NCI-H345 (cell line): ENCODE measurements at places on chromosomes 11 and 22.

GRCh38 chr11:281486-282161 lies 3.4 kb downstream of the NLRP6 start:
- DNase-seq: no peak

GRCh38 chr11:115504276-115505158 lies at the start of gene CADM1:
Gene CADM1, minus strand, starts transcription at chr11:115504415.
- DNase-seq: peak; percentile 99

DNA sequence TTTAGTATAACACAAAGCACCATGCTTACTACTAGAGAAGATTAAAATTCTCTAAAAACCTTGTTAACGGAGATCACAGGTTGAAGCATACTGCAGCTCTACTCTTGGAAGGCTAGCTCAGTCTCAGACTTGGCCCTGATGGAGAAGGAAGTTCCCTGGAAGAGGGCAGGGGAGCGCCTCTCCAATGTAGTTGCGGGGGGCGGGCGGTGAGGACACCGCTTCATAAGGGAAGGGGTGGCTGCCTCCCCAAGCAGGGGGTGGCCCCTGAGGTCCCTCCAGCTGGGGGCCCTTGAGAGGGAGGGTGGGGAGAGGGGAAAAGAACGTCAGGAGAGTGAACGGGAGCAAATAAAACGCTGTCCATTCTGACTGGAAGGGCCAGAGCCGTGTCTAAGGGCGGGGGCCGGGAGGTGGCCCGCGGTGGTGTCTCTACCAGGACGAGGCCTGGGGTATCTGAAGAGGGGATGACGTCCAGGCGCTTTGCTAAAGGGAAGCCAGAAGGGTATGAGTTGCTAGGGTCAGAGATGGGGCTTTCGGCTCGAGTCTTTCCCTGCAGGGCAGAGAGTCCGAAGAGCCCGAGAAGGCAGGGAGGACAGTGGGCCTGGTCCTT lies 553 bp upstream of the USP47 start:
- peak; percentile 61 for DNase-seq

- peak; percentile 20 for DNase-seq
Observed at GRCh38 chr11:74989260-74989638, 516 bp downstream of the NEU3 start.

DNA sequence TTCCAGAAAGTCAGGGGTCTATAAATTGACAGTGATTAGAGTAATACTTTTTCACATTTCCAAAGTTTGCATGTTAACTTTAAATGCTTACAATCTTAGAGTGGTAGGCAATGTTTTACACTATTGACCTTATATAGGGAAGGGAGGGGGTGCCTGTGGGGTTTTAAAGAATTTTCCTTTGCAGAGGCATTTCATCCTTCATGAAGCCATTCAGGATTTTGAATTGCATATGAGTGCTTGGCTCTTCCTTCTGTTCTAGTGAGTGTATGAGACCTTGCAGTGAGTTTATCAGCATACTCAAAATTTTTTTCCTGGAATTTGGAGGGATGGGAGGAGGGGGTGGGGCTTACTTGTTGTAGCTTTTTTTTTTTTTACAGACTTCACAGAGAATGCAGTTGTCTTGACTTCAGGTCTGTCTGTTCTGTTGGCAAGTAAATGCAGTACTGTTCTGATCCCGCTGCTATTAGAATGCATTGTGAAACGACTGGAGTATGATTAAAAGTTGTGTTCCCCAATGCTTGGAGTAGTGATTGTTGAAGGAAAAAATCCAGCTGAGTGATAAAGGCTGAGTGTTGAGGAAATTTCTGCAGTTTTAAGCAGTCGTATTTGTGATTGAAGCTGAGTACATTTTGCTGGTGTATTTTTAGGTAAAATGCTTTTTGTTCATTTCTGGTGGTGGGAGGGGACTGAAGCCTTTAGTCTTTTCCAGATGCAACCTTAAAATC lies 5.3 kb downstream of the MALAT1 start:
- no peak for DNase-seq

GRCh38 chr11:104163100-104164027 lies 583 bp downstream of the PDGFD start:
- DNase-seq: peak; percentile 14

- no peak for DNase-seq
Observed at GRCh38 chr22:24391836-24392217, 35.6 kb upstream of the ADORA2A start.

DNA sequence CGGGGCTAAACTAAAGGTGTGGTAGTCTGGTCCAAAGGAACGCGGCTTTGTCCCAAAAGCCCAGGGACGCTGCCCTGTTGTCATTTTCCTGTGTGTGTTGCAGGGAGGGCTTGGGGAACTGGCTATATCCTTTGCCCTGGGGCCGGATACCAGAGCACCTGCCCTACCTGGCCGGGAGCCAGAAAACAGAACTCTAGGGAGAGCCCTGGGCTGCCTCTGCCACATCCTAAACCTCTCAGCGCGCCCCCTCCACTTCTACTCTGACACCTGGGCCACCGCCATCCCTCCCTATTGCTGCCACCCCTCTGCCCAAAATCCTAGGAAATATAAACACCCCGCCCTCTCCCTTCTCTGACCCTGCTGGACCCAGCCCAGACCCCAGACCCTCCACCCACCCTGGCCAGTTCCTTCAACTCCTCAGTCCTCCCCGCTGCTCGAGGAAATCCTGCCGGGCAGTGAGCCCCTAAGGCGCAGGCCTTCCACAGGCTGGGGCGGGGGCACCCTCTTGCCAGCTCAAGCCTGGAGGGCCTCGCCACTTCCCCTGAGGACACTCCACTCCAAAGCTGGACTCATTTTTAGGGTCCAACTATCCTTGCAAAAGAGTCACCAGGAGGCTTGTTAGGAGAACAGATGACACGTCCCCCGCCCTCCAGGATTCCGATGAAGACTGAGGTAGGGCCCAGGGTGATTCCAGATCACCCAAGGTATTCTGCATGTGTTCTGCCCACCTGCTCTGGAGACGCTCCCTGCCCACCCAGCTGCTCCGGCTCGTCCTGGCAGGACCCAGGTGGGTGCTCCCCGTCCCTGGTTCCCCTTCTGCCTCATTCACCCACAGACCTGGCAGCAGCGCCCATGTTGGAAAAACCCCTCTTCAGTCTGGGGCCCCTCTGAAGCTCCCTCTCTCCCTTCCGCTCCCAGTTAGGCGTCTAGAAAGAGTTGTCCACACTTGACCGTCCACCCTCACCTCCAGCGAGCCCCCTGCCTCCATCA lies 12.2 kb downstream of the KCTD17 start:
- DNase-seq: peak; percentile 79

DNA sequence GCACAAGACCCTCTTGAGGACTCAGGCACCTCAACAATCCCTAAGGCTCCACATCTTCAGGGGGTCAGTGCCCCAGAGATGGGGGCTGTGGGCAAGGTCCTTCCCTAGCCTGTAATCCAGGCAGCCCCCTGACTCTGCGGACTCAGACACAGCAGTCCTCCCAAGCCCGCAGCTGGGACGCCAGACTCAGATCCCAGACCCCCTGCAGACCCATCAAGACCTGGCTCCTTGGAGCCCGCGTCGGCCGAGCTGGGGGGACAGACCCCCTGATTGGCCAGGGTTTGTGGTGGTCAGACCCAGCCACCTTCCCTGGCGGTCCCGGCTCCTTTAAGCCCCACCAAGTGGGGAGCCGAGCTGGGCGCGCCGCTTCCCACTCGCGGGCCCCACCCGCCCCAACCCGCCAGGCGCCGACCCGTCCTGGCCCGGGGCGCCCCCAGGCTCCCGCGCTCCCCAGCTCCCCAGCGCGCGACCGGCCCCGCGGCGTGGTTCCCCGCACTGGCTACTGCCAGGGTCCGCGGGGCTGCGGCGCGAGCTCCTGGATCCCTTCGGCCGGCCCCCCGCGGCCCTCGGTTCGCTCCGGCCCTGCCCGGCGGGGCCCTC lies 458 bp downstream of the OSBPL5 start:
- no peak for DNase-seq

DNA sequence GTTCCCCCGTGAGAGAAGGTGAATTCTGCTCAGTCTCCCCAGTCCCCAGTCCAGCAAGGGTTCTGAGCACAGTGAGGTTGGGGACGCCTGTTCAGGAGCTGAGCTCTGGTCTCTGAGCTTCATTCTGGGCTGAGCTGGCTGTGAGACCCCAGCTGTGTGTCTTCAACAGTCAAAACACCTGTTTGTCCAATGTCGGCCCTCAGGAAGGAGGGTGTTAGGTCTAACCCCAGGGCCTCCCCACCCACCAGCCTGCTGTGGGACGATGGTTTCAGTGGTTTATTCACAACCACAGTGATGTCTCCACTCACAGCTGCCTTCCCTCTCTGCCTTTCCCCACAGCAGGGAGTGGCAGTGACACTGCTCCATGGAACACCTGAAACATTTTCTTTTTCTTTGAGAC lies 1282.9 kb downstream of the TBC1D22A start:
- no peak for DNase-seq

GRCh38 chr11:95305705-95306104 lies 74.7 kb upstream of the SESN3 start:
- DNase-seq: no peak

DNA sequence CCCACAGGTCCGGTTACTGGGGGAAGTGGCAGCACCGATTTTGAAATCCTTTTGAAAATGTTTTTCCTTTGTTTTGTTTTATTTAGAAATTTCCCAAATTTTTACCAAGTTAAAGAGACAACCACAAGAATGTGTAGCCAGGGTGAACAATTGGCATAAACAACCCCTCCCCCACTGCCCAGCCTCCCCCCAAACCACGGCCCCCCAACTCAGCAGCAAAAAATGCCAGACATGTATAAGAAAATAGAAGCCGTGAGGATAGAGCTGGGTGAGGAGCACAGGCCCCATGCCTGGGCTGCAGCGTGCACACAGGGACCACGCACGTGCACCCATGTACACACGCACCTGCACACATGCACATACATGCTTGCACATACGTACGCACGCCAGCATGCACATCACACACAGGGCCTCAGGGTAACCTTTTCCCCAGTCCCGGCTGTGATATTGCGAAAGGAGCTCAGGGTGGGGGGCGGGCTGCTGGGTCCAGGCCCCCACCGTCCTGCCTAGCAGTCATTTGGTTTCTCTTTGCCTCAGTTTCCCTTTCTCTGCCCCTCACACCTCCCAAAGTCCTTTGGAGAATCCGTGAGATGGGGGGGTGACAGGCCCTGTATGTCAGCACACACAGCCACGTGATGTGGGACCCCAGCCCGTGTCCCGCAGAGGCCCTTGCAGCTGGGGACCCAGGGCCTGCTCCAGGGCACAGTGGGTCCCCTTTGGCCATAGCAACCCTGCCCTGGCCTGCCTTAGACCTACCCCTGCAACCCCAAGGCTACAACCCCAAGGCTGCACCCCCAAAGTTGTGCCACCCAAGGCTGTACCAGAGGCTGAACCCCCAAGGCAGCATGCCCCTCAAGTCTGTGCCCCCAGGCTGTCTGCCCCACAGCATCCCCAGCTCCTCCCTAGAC lies 42.9 kb downstream of the IGF2 start:
- no peak for DNase-seq

- DNase-seq: no peak
Observed at GRCh38 chr11:46290598-46291309, 13.3 kb downstream of the CREB3L1 start.

- no peak for DNase-seq
Observed at GRCh38 chr11:65444314-65445051, 21.9 kb downstream of the NEAT1 start.

DNA sequence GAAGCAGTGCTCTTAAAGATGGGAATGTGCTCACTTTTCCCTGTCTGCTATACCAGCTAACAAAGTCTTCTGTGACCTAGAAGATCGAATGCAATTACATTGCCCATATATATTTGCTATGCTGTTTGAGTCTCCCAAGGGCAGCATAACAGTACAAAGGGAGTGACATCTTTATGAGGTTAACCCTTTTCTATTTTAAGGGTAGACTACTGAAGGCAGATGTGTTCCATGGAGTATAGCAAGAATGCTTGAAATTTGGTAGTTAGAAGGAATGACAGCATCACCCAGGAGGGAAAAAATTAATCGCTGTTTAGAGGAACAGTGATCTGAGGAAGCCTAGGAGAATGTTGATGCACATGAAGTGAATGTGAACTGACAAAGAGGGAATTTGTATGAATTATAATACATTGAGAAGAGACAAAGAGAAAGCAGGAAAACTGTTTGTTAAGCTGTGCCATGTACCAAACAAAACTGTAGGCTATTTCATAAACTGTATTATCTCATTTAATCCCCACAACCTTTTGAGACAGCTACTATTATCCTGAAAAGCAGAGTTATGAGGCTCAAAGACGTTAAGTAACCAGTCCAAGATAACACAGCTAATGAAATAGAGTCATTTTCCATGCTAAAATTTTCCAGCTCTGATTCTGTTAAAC lies 13.0 kb downstream of the MAML2 start:
- DNase-seq: no peak

GRCh38 chr11:2945031-2945756 lies 16.0 kb upstream of the PHLDA2 start:
- DNase-seq: no peak

DNA sequence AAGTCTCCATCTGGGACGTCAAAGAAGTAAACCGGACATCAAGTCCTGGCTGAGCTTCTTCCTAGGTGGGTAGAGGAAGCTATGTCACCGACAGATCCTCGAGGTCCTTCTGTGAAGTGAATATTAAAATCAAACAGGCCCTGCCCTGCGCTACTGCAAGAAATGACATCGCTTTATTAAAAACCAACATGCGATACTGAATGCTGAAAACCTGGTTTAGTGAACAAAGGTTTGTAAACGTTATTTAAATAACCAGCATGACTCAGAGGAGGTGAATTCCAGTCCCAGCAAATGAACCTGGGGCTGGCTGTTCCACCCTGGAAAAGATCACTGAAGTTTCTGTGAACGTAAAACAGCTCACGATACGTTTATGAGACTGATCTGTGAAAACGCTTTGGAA lies 645 bp downstream of the RTCB start:
- DNase-seq: no peak

- DNase-seq: no peak
Observed at GRCh38 chr11:108313444-108313843, 90.6 kb downstream of the ATM start.

GRCh38 chr11:2151500-2152257 lies 9.3 kb downstream of the INS start:
- DNase-seq: peak; percentile 88

- DNase-seq: no peak
Observed at GRCh38 chr11:61602775-61603569, 22.1 kb upstream of the SYT7 start.

DNA sequence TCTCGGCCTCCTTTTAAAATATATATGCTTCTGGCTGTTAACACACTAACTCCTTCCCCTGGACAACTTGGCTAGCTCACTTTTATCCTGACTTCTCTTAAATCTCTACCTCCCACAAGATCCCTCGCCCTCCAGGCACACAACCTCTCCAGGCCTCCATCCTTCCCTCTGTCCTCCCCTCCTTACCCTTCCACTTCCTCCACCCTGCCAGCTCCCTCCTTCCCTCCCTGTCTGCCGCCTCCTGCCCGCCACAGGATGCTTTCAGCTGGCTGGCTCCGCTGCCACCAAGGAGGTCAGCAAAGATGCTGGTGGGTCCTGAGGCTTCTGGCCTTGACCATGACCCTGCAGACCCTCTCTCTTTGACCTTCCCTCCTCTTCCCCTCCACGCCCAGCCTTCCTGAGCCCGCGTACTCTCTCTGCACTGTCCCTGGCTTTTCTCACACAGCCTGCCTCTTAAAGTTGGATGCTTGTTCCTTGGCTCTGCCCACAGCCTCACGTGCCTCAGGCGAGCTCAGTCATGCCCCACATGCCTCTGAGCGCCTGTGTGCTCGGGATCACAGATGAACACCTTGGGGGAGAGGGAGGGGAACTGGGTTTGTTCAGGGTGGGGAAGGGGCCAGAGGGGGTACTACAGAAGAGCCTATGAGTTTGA lies 6.7 kb downstream of the NFAM1 start:
- peak; percentile 21 for DNase-seq
